Inflammatory macrophage (primary cell): ENCODE measurements at places on chromosomes 12 and 14.

GRCh38 chr14:37816743-37817295, 221.4 kb downstream of the TTC6 start:
- no peak for DNase-seq

DNA sequence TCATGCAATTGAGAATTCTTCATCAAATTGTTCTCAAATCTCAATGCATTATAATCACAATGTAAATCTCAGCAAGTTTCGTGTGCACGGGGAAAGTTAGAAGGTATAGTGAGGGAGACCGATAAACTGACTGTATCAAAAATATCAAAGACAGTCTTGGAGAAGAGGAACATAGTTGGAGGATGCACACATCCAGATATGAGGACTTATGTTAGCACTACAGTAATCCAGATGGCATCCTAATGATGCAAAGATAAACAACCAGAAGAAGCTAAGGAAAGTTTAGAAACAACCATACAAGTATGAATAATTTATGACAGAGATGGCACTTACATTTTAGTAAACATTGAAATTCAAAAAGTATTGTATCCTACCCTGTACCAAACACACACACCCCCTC, 760.1 kb downstream of the RPS29 start:
- no peak for DNase-seq

GRCh38 chr12:127494961-127495915, 771.7 kb upstream of the TMEM132C start:
- no peak for DNase-seq

DNA sequence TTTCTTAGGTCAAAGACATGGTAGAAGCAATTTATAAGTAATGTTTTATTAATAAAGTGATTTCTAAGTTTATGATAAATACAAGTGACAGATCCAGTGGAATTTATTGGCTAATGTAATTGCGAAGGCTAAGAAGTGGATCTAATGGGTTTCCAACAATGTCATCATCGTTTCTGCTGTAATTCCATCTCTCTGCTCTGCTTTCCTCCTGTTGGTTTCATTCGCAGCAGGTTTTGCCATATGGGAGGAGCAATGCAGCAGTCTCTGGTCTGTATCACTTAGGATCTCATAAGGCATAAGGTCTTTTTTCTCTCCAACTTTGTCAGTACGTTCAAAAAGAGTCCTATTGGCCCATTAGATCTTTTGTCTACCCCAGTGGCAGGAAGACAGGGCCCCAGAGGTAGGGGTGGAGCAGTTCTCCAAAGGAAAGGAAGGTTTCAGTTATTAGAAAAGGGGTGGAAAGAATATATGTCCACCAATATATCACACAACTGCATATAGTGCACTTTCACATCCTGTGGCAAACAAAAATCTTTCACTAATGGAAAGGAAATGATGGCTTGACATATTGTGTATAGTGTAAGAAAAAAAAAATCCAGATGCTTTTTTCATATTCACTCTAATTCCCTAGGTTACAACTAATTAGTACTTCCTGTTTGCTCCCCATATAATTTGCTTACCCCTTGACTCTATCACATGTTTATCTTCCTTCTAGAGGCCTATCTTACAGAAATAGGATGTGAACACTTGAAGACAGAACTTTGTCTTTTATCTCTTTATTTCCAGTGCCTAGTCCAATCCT, 451.3 kb downstream of the ZFP36L1 start:
- DNase-seq: no peak

DNA sequence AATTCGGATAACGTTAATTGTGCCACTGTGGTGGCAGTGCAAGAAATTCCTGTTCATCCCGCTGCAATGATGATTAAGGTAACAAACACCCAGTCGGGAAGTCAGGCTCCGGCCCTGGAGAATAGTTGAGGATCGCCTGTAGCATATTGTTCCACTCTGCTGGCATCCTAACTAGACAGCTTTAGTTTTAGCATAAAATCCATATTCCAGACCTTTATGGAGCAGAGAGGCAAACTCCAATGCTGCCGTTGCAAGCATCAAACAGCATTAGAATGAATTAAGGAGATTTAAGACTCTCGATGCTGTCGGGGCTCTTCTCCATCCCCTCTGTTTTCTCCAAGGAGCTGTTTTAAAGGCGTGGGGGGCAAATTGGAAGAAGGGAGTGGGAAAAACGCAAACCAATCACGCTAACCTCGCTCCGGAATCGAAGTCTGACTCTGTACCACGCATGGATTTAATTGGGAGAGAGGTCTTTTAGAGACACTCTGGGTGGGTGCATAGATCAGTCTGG, 660.4 kb downstream of the VRK1 start:
- DNase-seq: no peak

DNA sequence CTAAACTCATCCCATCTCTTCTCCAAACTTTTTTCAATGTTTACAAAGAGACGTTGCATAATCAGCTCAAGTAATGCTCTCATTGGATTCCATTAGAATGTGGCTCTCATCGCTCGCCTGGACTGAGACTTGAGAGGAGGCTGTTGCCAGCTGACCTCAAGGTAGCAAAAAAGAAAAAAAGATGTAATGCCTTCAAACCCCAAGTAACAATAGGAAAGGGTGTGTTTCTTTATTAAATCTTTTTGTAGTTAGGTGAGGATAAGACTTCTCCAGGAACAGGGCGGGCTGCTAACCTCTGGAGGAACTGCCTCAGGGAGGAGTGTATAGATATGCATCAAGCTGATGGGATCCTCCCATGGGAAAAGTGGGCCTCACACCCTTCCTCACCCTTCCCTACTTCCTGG, 956 bp upstream of the PTHLH start:
- no peak for DNase-seq

DNA sequence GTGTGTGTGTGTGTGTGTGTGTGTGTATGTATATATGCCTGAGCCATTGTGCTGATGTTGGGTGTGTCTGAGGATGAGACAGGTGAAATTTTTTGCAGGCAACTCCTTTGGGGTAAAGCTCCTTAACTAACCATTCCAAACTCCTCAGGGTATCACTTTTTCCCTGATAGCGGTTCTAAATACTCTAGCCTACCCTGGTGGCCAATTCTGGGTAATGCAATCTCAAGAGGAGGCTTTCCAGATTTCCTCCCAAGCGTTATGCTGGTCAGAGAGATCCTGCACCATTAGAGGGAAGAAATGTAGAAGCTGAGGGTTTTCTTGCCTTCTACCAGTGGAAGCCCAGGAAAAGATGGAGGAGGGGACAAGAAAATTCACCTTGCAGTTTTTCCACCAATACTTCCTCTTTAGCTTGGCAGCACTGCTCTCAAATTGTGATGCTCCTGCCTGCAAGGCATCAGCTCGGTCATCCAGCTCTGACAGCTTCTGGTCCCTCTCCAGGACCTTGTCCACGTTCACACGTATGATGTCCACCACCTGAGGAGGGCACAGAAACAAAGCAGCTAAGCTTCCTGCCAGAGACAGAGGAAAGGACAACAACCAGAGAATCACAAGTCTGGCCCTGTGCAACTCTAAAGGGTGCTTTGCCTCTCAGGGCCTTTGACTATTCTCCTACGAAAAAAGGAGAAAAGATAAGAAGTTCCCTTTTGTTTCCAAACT, 4.9 kb downstream of the VAMP1 start:
- peak; percentile 63 for DNase-seq
